ENCODE measurements at places on chromosomes 2 and 18. TPM values are rescaled to one million over a fixed set of nuclear protein-coding genes. Genes with fewer than 3 reads are reported as not detected.

DNA sequence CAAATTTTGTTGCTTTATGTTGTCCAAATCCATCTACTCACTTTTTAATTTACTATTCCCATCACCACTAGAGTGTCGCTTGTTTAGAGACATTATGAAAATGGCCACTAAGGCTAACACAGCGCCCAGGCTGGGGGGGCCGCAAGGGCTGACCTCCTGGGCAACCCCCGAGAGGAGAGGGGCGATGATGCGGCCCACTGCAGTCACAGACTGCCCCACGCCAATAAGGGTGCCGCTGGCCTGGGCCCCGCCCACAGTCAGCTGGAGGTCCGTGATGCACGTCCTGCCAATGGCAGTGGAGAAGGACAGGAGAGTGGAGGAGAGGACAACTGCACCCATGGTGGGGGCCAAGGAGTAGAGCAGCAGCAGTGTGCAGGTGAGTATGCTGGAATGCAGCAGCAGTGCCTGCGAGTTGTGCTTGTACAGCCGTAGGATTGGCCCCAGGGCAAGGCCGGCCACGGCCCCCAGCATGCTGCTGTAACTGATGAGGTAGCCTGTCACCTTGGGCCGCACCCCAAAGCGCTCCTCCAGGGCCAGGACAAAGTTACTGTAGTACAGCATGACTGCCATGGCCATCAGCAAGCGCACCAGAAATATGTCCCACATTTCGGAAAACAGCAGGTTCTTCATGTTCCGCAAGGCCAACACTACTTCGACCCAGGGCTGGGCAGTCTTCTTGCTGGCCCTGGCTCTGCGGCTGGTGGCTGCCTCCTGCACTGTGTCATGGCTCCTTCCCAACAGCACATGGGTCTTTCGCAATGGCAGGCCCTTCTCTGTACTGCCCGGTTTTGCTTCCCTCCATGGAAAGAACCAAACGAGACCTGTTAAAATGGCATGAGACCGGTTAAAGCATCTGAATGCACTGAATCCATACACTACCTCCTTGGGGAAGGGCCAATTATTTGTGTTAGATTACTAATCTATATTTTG, 43.2 kb upstream of the TMEM182 start:
- no peak overlapping the region for H3K27ac ChIP-seq
- H3K4me1 ChIP-seq = no peaks in the 10 kb centered on the region
- H3K4me3 ChIP-seq = no peak overlapping the region
- DNase-seq = no peak
- peaks cover 32% of the 10 kb centered on the region for H3K36me3 ChIP-seq
- no peaks in the 10 kb centered on the region for H3K27me3 ChIP-seq

- no peaks in the 10 kb centered on the region for H3K36me3 ChIP-seq
- no peak overlapping the region for H3K27ac ChIP-seq
- no peaks in the 10 kb centered on the region for H3K4me1 ChIP-seq
- no peak for DNase-seq
- H3K27me3 ChIP-seq = peaks cover 7% of the 10 kb centered on the region
- H3K4me3 ChIP-seq = no peak overlapping the region
Observed at GRCh38 chr2:106965611-106966010, 79.6 kb upstream of the ST6GAL2 start.

DNA sequence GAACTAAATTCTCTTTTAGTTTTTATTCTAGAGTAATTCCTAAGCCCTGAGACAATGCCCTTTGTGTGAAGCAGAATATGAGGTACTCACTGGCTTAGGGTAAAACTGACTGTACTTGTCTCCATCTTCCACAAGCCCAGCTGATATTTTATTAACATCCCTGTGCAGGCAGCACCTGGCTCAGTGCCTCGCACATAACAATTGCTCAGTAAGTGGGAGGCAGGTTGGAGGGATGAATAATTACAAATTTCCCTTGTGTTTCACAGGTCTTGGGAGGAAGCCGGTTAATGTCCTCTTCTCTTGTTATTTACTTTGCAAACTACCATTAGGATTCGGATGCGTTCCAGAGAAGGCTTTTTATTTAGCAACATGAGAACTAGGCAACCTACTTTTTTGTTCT, 249.8 kb upstream of the FSHR start:
- no peak overlapping the region for H3K4me3 ChIP-seq
- no peaks in the 10 kb centered on the region for H3K27me3 ChIP-seq
- H3K36me3 ChIP-seq = no peaks in the 10 kb centered on the region
- H3K27ac ChIP-seq = no peak overlapping the region
- no peak for DNase-seq

The GLI2 gene
- total RNA-seq = not detected

The TXNDC2 gene
- total RNA-seq = not detected

- H3K27me3 ChIP-seq = no peaks in the 10 kb centered on the region
- H3K4me3 ChIP-seq = no peak overlapping the region
- peaks cover 1% of the 10 kb centered on the region for H3K36me3 ChIP-seq
- H3K4me1 ChIP-seq = no peaks in the 10 kb centered on the region
- H3K27ac ChIP-seq = no peak overlapping the region
- DNase-seq = no peak
Observed at GRCh38 chr18:75081486-75081885, 127.5 kb downstream of the PTGR3 start.
